Muscle of leg (tissue), 16 donors: ENCODE measurements at places on chromosomes 11 and 22. TPM values are rescaled to one million over a fixed set of nuclear protein-coding genes. Genes with fewer than 3 reads are reported as not detected.
A peak's percentile ranks its signal among the peaks of the same experiment; 100 is the strongest.

DNA sequence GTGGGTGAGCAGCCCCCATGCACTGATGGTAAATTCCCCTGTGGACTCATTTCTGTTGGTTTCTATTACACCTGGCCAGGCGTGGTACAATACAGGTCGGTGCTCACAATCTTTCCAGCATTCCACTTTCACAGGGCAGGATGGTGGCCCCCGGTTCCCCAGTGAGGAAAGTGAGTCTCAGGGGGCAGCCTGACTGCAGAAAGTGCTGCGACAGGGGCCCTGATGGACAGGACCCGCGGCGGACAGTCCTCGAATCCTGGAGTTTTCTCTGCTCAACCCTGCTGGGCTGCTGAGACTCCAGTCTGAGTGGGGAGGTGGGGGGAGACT is 3.1 kb upstream of the PGGHG start:
- no peak overlapping the region for H3K4me3 ChIP-seq
- no peaks in the 10 kb centered on the region for H3K36me3 ChIP-seq
- no peak overlapping the region for H3K27ac ChIP-seq
- DNase-seq = no peak

DNA sequence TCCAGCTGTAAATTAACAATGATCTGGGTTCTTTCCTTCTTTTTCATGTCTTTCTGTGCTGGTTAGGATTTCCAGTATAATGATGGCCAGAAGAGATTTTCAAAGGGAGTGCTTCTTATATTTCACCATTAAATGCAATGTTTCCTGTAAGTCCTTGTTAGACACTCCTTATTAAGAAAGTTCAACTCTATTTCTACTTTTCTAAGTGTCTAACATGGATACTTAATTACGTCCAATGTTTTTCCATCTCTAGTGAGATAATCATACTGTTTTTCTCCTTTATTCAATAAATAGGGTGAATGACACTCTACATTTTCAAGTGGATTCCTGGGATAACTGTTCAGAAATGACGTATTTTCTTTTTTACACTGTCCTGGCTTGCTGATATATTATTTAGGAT is 49.8 kb downstream of the CDON start:
- no peaks in the 10 kb centered on the region for H3K4me1 ChIP-seq
- H3K4me3 ChIP-seq = no peak overlapping the region
- H3K27ac ChIP-seq = no peak overlapping the region
- peaks cover 22% of the 10 kb centered on the region for H3K36me3 ChIP-seq

DNA sequence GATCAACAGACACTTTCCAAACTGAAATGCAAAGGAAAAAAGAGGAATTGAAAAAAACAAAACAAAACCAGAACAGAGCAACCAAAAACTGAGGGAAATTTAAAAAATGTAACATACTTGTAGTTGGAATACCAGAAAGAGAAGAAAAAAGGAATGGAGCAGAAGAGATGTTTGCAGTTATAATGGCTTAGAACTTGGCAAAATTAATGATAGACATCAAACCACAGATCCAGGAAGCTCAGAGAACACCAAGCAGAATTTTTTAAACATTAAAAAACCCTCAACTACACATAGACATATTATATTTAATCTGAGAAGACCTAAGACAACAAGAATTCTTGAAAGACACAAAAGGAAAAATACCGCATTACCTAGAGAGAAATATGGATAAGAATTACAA is 46.1 kb downstream of the ASCL2 start:
- H3K4me3 ChIP-seq = no peak overlapping the region
- DNase-seq = no peak
- H3K27me3 ChIP-seq = peaks cover 17% of the 10 kb centered on the region
- H3K36me3 ChIP-seq = no peaks in the 10 kb centered on the region

- H3K36me3 ChIP-seq = no peaks in the 10 kb centered on the region
- H3K4me3 ChIP-seq = no peak overlapping the region
- no peaks in the 10 kb centered on the region for H3K27me3 ChIP-seq
- no peak for DNase-seq
- H3K27ac ChIP-seq = no peak overlapping the region
- H3K4me1 ChIP-seq = no peaks in the 10 kb centered on the region
These were observed 30.2 kb upstream of the B3GNT6 start for GRCh38 chr11:77003963-77004362.

DNA sequence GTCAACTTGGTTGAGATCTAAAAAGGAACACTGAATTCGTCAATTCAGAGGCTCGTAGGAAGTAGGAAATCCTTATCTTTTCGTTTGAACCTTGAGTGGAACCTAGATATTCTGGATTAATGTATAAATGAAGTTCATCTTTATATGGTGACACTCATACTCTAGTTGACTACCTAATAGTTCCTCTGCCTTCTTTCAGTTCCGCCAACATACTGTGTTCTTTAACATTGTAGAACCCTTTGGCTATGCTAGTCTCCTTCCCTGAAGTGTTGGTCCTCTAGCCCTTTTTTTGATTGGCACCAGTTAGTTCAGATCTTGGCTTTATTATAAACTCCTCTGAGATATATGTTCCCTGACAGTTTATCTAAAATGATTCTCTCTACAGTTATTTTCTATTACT is 1.5 kb downstream of the ATM start:
- H3K4me3 ChIP-seq = peak overlapping the region; percentile 88
- peak; percentile 13 for DNase-seq
- peaks cover 11% of the 10 kb centered on the region for H3K4me1 ChIP-seq
- no peaks in the 10 kb centered on the region for H3K27me3 ChIP-seq

- H3K36me3 ChIP-seq = no peaks in the 10 kb centered on the region
- H3K27me3 ChIP-seq = peaks cover 6% of the 10 kb centered on the region
These were observed 822.9 kb downstream of the BRD1 start for GRCh38 chr22:49004484-49005399.

DNA sequence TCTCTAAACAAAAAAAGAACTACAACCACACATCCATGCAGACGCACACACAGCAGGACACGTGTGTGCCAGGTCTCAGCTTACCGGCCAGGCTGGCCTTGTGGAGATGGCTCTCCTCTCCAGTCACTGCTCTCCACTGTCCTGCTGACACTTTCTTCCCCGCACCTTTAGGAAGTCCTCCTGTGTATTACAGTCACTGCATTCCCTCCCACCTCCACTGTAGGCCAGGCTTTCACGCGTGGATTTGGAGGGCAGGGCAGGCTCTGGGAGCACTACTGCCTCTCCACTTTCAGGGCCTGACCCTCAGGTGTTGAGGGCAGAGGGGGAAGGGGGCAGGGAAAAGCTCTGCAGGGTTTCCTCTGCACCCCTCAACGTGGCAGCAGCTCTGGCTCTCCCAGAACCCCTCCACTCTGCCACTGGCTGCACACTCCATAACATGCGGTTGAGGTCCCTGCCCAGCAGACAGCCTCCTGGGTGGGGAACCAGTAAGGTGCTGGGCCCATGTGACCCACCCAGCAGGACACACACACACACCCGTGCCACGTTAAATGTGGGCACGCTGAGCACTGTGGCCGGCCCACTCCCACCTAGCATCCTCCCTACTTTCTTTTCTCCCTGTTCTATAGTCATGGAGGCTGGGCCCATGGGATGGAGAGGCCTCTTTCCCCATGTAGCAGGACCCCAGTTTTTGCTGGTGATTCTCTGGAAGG is 107.0 kb upstream of the PITPNB start:
- peaks cover 25% of the 10 kb centered on the region for H3K36me3 ChIP-seq
- DNase-seq = no peak
- H3K27ac ChIP-seq = peak overlapping the region; percentile 91
- H3K27me3 ChIP-seq = no peaks in the 10 kb centered on the region

DNA sequence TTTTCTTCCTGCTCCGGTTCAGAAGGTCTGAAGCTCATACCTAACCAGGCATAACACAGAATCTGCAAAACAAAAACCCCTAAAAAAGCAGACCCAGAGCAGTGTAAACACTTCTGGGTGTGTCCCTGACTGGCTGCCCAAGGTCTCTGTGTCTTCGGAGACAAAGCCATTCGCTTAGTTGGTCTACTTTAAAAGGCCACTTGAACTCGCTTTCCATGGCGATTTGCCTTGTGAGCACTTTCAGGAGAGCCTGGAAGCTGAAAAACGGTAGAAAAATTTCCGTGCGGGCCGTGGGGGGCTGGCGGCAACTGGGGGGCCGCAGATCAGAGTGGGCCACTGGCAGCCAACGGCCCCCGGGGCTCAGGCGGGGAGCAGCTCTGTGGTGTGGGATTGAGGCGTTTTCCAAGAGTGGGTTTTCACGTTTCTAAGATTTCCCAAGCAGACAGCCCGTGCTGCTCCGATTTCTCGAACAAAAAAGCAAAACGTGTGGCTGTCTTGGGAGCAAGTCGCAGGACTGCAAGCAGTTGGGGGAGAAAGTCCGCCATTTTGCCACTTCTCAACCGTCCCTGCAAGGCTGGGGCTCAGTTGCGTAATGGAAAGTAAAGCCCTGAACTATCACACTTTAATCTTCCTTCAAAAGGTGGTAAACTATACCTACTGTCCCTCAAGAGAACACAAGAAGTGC is 661 bp upstream of the MALAT1 start:
- peak overlapping the region; percentile 100 for H3K27ac ChIP-seq
- H3K4me1 ChIP-seq = peaks cover 39% of the 10 kb centered on the region
- DNase-seq = peak; percentile 87
- peak overlapping the region; percentile 85 for H3K4me3 ChIP-seq
- no peaks in the 10 kb centered on the region for H3K27me3 ChIP-seq

GRCh38 chr11:112177589-112177988 is 2.3 kb downstream of the BCO2 start:
- no peaks in the 10 kb centered on the region for H3K27me3 ChIP-seq
- H3K27ac ChIP-seq = no peak overlapping the region
- no peak overlapping the region for H3K4me3 ChIP-seq
- H3K4me1 ChIP-seq = peaks cover 3% of the 10 kb centered on the region
- no peaks in the 10 kb centered on the region for H3K36me3 ChIP-seq

GRCh38 chr11:40130427-40130826 is 1329.0 kb downstream of the LRRC4C start:
- H3K27ac ChIP-seq = no peak overlapping the region
- no peaks in the 10 kb centered on the region for H3K36me3 ChIP-seq
- H3K27me3 ChIP-seq = no peaks in the 10 kb centered on the region
- no peak for DNase-seq

DNA sequence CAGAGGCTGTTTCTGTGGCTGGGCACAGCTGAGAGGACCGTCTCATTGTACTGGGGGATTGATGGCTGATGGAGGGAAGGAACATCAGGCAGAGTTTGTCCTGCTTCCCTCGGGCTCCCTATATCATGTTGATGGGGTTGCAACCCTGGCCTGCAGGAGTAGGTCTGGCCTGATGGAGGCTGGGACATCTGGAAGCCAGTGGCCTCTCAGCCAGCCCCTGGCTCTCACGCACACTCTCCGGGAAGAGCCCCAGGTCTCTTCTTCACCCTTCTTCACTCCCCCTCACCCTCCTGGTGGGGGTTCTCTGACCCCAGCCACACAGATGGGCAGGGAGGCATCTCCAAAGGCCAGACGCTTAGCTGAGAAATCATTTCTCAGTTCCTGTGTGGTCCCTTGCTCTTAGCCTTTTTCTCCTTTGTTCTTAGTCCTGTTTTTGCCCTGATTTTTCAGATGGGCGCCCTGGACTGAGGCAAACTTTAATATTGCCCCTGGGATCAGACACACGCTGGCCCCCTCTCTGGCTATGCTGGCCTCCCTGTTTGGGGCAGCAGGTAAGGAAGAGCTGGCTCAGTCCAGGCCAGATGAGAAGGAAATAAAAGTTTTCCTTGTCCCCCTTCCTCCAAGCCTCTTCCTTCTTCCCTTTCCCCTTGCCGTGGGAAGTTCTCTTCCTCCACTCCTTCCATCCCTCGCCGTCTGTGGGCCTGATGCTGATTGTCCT is 13.9 kb upstream of the ANO1 start:
- no peak overlapping the region for H3K27ac ChIP-seq
- DNase-seq = no peak
- H3K27me3 ChIP-seq = peaks cover 20% of the 10 kb centered on the region
- no peak overlapping the region for H3K4me3 ChIP-seq

DNA sequence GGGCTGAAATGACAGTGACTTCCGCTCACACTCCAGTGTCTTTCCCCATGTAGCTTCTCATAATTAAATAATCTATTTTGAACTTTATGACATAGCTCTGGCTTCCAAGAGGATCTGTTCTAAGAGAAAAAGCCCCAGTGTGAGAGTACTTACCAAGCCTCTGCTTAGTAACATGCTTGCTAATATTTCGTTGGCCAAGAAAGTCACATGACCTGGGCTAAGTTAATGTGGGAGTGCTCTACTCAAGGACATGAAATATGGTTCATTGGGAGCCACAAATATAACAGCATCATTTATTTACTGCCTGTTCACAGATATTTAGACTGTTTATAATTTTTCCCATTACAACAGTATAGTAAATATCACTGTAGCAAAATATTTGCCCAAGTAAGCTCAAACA is 42.5 kb downstream of the CCDC73 start:
- H3K4me3 ChIP-seq = no peak overlapping the region
- no peaks in the 10 kb centered on the region for H3K27me3 ChIP-seq

- H3K4me3 ChIP-seq = no peak overlapping the region
- H3K4me1 ChIP-seq = no peaks in the 10 kb centered on the region
- DNase-seq = no peak
- H3K27ac ChIP-seq = no peak overlapping the region
- no peaks in the 10 kb centered on the region for H3K36me3 ChIP-seq
These were observed 844.5 kb upstream of the RAG2 start for GRCh38 chr11:37442576-37442975.

GRCh38 chr11:114064216-114064615 is 4.7 kb downstream of the ZBTB16 start:
- H3K4me3 ChIP-seq = no peak overlapping the region
- peaks cover 14% of the 10 kb centered on the region for H3K4me1 ChIP-seq
- H3K27me3 ChIP-seq = peaks cover 20% of the 10 kb centered on the region
- no peak for DNase-seq
- H3K27ac ChIP-seq = no peak overlapping the region

DNA sequence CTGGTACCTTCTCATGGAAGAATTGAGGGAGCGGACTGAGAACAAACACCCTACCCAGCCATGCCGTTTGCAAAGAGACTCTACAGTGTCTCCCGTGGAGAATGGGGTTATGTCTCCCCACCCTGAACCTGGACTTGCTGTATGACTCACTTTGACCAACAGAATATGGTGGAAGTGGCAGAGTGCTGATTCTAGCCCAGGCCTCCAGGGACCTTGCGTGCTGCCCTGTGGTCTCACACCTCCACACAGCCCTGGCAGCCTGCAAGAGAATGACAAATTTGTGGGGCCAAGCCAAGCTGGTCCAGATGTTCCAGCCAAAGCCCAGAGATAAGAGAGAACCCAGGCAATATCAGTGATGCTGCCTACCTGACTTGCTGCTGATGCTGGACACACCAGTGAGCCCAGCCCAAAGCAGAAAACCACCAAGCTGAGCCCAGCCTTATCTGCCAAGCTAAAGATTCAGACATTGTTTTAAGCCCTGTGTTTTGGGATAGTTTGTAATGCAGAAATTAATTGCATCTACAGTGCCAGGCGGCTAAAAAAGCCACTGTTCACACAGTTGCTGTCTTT is 8.1 kb upstream of the LINC01488 start:
- DNase-seq = no peak
- peaks cover 5% of the 10 kb centered on the region for H3K27me3 ChIP-seq
- peaks cover 44% of the 10 kb centered on the region for H3K4me1 ChIP-seq
- H3K4me3 ChIP-seq = no peak overlapping the region
- no peak overlapping the region for H3K27ac ChIP-seq

Gene CDC42EP2
- total RNA-seq = 20.8 TPM

Gene AGBL2
- total RNA-seq = 0.44 TPM

Gene TMEM45B
- total RNA-seq = 0.04 TPM

Gene BIK
- 0.18 TPM for total RNA-seq

Gene PACSIN2
- total RNA-seq = 23.1 TPM

Gene BATF2
- total RNA-seq = 0.62 TPM
